OCI-LY7 (cell line): ENCODE measurements at places on chromosomes 12 and 14. TPM values are rescaled to one million over a fixed set of nuclear protein-coding genes. Genes with fewer than 3 reads are reported as not detected.

CACNA2D4 gene
- total RNA-seq, result 0.41 TPM in 1 of 2 replicates, not detected in the other

CD69 gene
- total RNA-seq, result 9.7 and 10.3 TPM in 2 replicates

RFX4 gene
- total RNA-seq, result not detected in 2 replicates

AKAP6 gene
- 0.72 and 0.98 TPM in 2 replicates for total RNA-seq

- peak; percentile 33 for DNase-seq
Observed at GRCh38 chr12:102883204-102883799, 33.7 kb downstream of the PAH start.

- DNase-seq, result no peak
Observed at GRCh38 chr12:12441843-12442461, 85.1 kb downstream of the BORCS5 start.

GRCh38 chr14:92613008-92613658 lies 99.6 kb downstream of the RIN3 start:
- DNase-seq, result peak; percentile 63

GRCh38 chr12:13387101-13387500 lies 190.6 kb downstream of the EMP1 start:
- DNase-seq, result no peak

DNA sequence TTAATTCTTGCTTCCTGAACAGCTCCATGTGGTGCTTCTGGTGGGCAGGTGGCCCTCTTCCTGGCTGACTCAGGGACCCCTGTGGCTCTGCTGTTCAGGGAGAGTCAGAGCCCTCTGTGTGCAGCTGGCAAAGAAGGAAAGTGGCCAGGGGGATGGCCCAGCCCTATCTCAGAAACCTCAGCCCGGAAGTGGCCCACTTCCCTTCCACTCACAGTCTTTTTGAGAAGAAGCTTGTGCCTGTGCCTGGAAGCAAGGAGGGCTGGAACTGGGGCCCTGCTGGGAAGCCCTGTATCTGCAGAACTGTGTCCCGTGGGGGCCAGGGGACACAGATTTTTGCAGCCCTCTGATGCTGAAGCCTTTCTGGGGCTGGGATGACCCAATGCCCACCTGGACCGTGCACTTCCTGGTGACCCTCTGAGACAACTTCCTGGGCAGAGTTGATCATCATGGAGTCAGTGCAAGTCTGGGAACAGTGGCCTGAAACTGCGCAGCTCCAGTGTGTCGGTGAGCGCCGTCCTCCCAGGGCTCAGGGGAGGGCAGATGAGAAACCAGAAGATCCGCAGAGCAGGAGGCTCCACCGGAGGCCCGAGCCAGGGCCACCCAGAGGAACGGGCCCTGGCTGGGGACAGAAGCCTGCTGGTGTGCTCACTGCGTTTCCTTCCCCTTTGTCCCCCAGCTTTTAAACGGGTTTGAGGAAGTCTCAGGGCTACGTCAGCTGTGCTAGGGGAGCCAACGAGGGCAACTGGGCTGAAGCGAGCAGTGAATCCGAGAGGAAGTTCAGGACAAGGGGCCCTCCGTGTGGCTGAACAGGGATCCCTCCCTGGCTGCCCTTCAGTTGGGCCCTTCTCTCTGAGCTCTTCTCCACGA lies 217.4 kb upstream of the RTL1 start:
- peak; percentile 4 for DNase-seq
